GF-D8 (cell line): ENCODE measurements at places on chromosomes 13 and 19.

GRCh38 chr13:113090806-113091205 lies 14.8 kb upstream of the F7 start:
- DNase-seq: no peak

- DNase-seq: no peak
Measured at GRCh38 chr13:32472194-32472621, 44.3 kb upstream of the N4BP2L1 start.

DNA sequence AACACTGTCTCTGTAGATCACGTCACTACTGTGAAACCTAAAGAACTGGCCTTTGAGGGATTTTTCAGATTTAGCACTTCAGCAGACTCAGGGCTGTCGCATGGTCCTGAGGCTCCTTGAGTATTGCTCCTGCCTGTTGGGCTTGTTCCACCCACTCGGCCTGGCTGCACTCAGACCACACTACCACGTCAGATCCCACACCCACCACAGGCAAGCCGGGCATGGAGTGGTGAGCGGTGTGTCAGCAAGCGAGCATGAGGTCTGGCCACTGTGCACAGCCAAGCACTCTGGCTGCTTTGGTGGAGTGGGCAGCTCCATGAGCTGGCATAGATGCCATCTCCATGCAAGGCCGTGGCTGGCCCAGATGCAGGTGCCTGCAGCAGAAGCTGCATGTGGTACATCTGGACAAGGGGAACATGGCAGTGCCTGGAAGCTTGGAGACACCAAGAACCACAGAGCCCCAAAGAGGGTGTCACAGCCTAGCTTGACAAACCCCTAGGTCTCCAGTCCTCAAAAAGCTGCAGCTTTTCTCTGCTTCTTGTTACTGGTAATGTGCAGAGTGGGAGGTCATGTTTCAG lies 9.4 kb upstream of the IGFL1 start:
- DNase-seq: no peak

- DNase-seq: no peak
Measured at GRCh38 chr19:47485210-47485609, 1.2 kb upstream of the KPTN start.
